ENCODE measurements at places on chromosomes 16 and 17.

DNA sequence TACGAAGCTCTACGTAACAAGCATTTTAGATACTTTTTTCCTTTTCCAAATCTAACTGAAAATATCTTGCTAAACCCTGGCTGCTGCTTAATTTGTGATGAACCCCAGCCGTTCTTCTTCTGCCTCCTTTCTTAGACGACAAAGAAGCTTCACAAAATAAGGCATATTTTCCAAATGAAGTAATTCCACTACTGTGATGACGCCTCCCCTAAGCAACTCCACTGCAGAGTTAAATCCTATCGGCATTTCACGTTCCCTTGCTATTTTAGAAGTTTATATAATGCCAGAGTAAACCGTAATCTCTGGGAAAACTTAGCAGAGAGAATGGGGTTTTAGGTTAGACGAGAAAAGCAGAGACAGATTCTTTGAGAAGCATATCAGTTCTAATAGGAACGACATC lies 683.1 kb upstream of the SALL1 start:
- no peak for DNase-seq

DNA sequence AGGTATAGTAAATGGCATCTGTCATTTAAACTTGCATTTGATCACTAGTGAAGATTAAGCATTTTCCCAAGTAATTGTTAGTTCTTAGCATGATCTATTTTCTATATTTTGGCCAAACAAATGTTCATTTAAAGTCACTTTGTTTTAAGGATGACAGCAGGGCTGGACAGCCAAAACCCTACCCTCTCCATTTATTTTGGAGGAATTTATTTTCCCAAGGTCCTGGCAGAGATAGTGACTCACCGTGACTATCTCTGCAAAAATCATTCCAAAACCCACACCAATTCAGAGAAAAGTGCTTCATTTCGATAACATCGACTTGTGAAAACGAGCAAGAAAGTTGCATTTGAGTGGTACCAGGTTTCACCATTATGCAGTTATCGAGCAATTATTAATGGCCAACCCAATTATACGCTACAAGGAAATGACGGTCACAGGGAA lies 665 bp upstream of the AKAP1 start:
- no peak for DNase-seq

GRCh38 chr16:74973304-74973703 lies 11.6 kb downstream of the WDR59 start:
- no peak for DNase-seq

DNA sequence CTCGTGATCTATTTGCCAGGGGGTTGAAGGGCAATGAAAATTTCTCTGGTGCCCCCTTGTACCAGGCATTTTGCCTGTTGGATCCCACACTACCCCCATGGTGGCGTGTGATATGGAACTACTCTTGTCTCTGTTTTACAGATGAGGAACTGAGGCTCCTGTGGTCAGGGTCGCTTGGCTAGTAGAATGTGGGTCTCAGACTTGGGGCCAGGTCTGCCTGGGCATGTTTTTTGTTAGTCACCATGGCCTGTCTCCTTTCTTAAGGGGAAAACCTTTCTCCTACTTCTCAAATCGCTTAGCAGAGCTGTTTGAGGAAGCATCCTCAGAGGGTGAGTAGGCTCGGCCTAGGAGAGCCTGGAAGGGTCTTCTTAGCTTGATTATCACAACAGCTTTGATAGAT lies 51.2 kb downstream of the CLEC16A start:
- no peak for DNase-seq

- DNase-seq = no peak
Observed at GRCh38 chr16:85389679-85390470, 223.2 kb upstream of the GSE1 start.

- DNase-seq = no peak
Observed at GRCh38 chr17:68867759-68868516, 87.3 kb downstream of the ABCA8 start.

- DNase-seq = no peak
Observed at GRCh38 chr17:53979991-53980390, 157.3 kb downstream of the KIF2B start.

GRCh38 chr16:10566613-10567012 lies 13.8 kb downstream of the EMP2 start:
- DNase-seq = no peak

GRCh38 chr17:57657211-57657610 lies 87.9 kb downstream of the CCDC182 start:
- no peak for DNase-seq

DNA sequence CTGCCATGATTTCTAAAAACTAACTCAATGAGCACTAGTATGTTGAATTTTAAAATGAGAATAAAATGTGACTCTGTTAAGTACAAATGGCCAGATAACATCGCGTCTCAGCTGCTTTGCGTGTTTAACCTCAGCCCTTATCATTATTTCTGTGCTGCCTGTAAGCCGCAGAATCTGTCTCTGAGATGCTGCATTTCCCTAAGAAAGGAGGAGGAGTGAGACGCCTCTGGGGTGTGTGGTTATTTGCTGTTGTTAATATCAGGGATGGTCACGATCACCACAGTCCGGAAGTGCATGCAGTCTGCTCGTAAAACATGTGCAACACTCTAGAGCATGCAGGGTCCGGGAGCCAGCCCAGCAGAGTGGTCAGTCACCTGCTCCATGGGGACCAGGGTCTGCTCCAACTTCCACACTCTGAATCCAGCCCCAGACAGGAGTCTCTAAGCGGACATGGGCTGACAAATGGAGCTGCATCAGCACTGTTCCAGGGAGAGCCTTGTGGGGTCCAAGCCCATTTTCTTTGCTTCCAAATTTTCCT lies 342.5 kb downstream of the MAF start:
- DNase-seq = no peak

DNA sequence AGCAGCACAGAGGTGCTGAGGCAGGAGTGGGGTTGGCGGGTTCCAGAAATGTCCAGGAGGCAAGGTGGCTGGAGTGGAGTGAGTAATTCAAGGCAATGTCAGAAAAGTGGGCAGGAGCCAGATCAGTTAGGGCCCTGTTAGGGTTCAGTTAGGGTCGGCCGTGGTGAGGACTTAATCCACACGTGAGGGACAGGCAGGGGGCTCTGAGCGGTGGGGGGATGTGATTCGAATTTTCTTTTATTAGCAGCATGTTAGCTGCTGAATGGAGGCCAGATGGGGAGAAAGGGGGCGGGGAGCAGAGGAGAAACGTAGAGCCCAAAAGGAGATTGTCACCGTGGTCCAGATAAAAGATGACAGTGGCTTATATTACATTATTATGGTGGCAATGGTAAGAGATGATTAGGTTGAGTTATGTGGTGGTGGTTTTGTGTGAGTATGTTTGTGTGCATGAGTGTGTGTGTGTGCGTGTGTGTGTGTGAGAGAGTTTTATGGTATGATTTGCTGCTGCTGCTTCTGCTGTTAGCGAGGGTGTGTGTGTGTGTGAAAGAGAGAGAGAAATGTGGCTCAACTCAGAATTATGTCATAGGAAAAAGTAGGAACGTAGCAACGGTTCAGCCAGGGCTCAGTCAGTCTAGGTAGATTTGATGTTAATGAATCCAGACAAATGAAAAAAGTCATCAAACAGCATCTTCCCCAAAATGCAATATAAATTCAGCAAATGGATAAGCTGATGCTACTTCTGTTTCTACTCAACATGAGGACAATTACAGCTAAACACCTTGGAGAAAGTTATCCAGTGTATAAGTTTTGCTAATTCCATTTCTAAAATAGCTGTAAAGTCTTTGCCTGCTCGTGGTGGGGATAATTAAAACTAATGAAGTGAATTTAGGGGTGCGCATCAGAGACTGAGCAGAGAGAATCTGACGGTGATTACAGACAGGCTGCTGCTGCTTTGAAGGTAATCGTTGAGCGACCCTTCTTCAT lies 390.6 kb downstream of the HAPSTR1 start:
- DNase-seq = no peak

DNA sequence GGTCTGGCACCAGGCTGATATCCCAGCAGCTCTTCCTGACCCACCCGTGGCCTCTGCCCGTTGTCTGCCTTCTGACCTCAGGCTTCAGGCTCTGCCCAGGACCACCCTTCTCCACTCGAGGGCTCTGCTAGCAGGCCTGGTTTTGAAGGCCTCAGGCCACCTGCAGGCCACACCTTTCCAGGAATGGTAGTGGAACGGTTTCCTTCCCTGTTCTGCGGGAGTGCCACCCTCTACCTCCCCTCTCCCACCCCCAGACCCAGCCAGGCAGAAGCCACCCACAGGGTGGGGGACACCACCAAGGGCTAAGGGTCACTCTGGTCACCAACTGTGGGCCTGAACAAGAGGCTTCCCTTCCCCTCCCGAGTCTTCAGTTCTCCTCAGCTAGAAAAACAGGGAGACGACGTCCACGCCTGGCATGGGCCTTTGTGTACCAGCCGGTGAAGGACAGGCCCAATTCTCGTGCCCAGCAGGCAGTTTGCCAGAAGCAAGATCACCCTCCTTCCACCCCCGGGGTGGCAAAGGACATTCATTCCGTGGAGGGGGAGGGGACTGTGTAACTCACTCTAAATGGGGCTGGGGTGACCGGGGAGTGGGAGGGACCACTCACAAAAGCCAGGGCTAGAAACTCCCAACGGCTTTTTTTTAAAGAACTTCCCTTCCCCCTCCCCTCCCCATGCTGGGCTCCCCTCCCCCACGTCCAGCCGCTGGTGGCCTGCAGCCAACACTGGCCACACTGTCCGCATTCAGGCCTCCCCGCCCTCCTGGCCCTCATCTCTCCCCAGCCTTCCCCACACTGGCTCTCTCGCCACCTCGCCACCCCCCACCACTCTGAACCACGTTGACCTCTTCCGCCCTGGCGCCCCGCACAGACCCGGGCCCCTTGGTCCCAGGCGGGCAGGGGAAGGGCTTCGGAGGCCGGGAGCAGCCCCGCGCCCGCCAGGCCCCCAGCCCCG lies 7.7 kb downstream of the CBX4 start:
- no peak for DNase-seq

- DNase-seq = no peak
Observed at GRCh38 chr17:75783803-75784472, 668 bp upstream of the UNK start.

DNA sequence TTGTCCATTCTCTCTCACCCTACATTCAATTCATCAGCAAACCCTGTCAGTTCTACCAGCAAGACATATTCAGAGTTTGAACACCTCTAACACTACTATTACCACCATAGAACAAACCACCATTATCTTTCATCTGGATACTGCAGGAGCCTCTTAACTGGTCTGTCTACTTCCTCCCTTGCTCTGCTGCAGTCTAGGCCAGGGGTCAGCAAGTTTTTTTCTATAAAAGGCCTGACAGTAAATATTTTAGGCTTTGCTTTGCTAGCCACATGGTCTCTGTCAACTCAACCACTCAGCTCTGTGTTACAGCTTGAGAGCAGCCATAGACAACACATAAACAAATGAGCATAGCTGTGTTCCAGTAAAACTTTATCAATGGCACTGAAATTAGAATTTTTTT lies 13.8 kb downstream of the KCTD19 start:
- DNase-seq = no peak

DNA sequence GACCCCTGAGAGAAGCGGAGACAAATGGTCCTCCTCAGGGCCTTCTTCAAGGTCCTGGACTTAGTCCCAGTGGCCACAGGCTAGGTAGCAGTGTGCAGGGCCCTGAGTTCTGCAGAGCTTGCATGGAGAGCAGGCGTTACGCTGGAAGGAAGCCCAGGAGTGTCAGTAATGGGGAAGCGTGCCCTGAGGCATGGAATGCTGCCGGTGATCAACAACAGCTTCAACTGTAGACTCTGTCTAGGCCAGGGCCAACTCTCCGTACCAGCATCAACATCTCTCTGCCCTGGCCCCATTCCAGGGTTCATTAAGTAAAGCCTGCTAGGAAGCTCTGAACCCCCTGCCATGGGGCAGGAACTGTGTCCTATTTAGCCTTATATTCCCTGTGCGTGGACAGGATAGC lies 568 bp upstream of the TNK1 start:
- no peak for DNase-seq

- no peak for DNase-seq
Observed at GRCh38 chr16:27108826-27109665, 42.3 kb downstream of the C16orf82 start.

DNA sequence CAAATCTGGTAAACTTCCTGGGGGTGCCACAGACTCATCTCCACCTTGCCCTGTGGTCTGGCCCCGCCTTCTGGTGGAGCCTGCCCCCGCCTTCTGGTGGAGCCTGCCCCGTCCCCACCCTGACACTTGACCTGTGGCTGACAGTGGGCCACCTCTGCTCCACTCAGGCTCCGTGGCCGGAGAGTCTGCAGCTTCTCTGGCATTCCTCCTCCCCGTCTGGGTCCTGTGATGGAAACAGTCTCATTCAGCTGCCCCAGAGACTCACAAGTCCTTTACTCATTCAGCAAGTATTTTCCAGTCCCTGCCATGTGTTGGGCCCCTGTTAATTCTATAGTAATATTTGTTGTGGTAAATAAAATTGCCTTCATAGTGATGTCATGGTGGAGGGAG lies 21.0 kb upstream of the G6PC1 start:
- no peak for DNase-seq

DNA sequence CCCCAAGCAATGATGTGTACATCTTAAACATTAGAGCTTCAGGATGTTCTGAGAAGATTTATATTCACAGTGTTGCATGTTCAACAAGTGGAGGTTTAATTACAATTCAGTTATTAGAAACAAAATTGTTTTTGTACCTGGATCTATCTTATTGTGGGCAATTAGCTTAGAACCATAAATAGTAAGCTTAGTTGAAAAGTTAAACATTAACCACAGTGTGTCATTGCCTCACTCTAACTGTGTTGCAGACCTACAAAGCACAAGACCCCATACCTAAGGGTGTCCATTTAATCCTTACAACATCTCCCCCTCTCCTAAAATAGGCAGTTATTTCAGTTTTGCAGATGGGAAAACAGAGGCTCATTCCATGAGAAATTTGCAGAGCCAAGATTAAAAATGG lies 632.0 kb upstream of the SOX9 start:
- no peak for DNase-seq

- DNase-seq = no peak
Observed at GRCh38 chr16:65666132-65666941, 544.5 kb upstream of the CDH11 start.

DNA sequence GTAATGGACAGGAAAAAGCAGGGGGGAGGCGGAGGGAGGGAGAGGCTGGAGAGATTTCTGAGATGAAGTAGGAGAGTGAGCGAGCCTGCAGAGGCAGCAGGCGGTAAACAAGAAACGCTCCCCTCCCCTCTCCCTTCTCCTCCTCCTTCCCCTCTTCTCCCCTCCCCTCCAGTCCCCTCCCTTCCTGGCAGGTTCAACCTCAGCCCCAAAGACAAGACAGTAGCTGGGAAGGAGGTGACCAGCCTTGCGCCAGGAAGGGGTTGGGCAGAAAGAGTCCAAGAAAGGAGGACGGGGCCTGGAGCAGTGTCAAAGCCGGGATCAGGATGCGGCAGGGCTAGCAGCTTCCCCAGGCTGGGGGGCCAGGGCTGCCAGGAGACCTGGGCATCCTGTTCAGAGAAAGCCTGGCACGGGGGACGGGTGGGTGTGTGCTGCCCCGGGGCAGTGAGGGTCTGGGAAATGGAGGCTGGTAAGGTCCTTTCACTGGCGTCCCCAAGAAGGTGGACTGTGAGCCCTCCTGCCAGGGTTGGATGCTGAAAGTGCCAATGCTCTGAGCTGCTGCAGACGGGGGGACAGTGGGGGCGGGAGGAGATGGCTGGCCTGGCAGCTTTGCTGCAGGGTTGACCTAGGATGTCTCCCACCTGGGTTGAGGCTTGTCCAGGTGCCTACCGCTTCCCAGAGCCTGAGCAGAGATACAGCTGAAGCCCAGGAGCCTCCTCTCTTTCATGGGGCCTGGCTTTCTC lies 261.6 kb upstream of the TNRC6C start:
- no peak for DNase-seq

- DNase-seq = no peak
Observed at GRCh38 chr16:43294-43693, 10.1 kb downstream of the POLR3K start.
